ENCODE measurements at places on chromosomes 11 and 22.

GRCh38 chr11:115249061-115249578 is 255.1 kb downstream of the CADM1 start:
- DNase-seq: no peak

DNA sequence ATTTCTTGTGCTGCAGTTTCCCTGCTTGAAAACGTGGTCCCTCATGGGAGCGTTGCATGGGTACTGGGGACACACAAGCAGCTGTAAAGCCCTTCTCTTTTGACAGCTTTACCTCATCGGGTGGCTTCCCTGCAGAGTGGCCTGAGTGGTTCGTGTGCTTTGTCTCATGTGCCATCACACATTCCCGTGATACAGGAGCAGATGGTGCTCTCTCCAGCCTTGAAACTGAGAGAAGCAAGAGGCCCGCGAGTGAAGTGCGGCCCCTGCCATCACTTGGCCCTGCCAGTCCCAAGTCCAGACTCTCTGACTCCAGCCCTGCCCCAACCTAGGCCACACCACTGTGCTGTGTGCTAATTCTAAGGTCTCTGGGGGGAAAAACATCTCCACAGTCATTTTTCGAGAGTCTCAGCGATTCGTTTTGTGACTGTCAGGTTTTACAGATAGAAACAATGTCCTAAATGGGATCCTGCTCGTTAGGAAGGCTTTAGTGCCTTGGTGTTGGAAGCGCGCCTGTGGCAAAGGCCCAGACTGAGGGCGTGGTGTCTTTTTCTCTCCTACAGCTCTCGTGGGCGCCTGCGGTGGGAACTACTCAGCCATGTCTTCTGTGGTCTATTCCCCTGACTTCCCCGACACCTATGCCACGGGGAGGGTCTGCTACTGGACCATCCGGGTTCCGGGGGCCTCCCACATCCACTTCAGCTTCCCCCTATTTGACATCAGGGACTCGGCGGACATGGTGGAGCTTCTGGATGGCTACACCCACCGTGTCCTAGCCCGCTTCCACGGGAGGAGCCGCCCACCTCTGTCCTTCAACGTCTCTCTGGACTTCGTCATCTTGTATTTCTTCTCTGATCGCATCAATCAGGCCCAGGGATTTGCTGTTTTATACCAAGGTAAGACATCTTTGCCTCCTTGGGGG is 64.2 kb downstream of the KREMEN1 start:
- DNase-seq: no peak

- no peak for DNase-seq
Observed at GRCh38 chr11:108035690-108036089, 27.0 kb downstream of the CUL5 start.

DNA sequence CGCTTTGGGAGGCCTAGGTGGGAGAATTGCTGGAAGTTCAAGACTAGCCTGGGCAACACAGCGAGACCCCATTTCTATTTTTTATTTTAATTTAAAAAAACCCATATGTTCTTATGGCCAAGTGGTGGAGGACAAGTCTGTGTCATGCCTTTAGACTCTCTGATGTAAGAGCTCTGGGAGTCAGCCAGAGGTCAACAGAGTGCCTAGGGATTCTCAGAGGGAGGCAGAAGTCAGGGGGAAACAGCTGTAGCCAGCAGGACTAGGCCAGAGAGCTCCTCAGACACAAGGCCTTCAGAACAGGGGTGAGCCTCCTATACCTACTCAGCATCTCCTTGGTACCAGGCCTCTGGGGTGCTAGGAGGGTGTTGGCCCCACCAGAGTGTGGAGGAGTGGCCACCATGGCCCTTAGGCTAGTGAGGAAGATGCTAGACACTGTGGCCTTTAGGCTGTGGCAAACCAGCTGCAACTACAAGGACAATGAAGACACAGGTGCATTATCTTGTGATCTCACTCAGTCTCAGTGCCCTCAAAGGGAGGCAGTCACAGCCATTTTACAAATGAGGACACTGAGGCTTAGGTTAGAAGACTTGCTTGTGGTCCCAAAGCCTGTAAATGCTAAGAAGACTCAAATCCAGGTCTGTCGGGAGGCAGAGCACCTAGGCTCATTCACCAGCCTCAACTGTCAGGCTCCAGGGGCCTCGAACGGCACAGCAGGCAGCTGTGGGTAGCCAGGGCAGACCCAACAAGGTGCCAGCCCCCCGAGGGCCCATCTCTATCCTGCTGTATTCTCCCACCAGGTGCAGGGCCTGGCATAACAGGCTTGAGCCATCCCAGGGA is 5.0 kb downstream of the ZP1 start:
- no peak for DNase-seq

- DNase-seq: no peak
Observed at GRCh38 chr22:49010070-49010863, 817.4 kb downstream of the BRD1 start.

GRCh38 chr11:60844045-60844869 is 2.3 kb downstream of the CCDC86 start:
- DNase-seq: no peak

- no peak for DNase-seq
Observed at GRCh38 chr22:21942407-21943343, 10.0 kb downstream of the PPM1F start.

- DNase-seq: no peak
Observed at GRCh38 chr11:34614344-34615104, 6.4 kb upstream of the EHF start.

DNA sequence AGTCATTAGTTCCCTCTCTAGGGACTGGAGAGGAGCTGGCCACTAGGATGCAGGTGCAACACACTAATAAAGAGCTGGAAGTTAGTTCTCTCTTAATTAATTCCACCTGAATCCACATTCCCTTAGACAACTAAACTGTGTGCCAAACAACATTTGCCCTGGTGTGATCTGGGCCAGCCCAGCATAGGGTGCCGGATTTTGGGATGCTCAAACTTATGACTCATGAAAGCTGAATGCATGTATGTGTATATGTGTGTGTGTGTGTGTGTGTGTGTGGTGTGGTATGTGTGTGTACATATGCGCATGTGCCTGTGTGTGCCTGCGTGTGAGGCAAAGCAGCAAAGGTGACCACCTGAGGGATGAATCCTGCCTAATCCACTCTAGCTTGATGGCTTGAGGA is 110.7 kb downstream of the EHF start:
- no peak for DNase-seq

GRCh38 chr11:112581747-112582146 is 321.1 kb upstream of the PLET1 start:
- no peak for DNase-seq

- DNase-seq: no peak
Observed at GRCh38 chr11:112247201-112247600, 13.5 kb downstream of the PLET1 start.

DNA sequence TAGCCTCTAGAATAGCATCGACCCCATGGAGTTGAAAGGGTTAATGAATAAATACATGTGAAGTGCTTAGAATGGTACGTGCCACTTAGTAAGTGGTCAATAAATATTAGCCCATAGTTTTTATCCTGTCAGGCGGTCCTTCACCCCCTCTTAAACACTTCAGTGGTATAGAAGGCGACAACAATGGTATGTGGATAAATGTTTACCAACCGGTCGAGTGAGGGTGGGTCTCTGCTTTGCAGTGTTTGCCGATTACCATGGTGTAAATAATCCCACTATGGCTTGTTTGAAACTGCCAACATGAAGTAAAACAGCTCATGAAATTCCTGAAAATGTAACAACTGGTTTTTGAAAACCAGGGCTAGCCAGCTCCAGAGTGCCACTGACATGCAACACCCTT is 541.2 kb downstream of the BUD13 start:
- no peak for DNase-seq

DNA sequence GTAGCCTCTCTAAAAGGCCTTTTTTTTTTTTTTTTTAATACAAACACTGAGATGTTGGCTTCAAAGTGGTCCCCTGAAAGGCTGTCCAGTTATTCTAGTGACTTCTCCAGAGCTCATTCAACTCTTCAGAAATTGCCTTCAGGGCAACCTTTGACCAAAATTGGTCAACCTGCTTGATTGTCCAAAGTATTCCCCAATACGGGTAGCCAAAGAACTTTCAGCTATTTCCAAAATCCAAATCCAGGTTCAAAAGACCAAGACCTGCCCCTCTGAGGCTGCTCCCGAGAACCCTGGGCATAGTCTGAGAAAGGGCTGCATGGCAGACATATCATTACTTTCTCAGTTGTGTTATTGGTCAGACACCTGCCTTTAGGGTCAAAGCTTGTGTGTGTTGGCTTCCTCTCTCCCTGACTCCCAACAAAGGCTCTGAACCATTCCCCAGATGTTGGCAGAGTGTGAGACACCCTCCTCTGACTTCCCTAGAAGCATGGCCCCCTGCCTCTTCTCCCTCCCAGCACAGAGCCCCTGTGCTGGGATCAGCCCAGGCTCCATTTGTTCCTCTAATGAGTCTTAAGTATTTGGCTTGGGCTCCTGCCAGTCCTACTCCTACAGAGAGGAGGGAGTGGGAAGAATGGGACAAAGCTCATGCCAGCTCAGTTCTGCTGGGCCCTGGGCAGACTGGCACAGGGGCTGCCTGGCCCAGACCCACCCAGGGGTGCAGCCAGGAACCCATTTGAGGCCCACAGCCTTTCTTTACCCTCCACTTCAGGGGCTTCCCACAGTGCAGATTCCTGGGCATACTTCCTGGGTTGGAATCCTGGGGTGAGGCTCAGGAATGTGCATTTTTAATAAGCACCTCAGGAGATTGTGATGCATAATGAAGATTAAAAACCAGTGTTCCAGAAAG is 30.3 kb downstream of the TNKS1BP1 start:
- no peak for DNase-seq

GRCh38 chr11:65516135-65516968 is 8.5 kb upstream of the SCYL1 start:
- DNase-seq: no peak

GRCh38 chr11:102882389-102883024 is 7.7 kb upstream of the MMP12 start:
- no peak for DNase-seq

GRCh38 chr11:118757876-118758399 is 33.0 kb downstream of the DDX6 start:
- no peak for DNase-seq

GRCh38 chr11:127888386-127888785 is 699.0 kb downstream of the ETS1 start:
- no peak for DNase-seq

DNA sequence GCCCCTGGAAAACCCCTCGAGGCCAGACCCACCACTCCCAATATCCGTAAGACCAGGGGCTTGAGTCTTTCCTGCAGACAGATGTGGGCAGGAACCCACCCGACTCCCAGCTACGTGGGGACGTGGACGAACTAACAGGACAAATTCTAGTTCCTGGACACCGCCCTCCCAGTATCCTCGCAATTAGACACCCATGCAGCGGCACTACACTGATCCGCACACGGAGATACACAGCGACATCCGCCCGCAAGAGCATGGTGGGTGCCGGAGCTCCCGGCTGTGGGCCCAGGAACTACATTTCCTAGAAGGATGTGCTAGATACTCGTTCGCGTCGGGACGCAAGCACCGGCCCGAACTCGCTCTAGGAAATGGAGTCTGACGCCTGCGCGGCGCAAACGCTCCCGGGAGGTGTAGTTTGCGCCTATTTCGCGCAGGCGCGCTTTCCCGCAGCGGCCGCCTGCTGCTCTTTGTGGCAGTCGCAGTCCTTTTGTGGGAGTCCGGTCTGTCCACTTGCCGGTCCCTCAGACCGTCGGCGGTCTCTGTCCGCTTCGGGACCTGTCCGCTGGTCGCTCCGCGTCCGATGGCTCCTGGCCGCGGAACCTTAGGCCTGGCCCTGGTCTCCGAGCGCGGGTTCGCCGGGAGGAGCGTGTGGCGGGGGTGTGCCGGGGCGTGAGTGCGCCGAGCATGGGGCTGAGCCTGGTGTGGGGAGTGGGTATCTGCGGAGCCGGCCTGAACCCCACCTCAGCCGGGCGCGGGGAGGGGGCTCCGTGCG is at the start of gene ZNF74:
ZNF74 (plus strand) TSS at position 447 of the 772 bp plus-strand sequence. CDS start 478 bp downstream, outside the sequence.
- DNase-seq: peak; percentile 71

DNA sequence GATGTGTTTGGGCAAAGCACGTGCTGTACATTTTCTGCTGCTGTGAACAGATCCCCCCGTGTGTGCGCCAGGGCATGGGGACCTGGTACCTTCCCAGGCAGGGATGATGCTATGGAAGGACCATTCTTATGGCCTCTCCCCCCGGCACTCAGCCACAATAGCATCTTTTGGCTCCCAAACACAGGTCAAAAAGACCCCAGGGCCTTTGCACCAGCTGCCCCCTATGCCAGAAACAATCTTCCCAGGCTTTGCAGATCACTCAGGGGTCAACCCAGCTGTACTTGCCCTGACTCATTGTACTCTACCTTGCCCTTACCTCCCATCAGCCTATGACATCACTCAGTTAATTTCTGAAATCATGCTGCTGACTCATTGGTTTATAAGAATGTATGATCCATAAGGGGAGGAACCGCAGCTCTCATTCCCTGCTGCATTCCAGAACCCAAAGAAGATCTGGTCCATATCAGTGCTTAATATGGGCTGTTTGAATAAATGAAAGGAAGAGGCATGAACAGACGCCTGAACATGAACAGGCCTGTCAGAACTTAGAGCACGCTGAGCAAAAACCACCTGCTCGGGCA is 100.7 kb downstream of the CELSR1 start:
- DNase-seq: no peak

DNA sequence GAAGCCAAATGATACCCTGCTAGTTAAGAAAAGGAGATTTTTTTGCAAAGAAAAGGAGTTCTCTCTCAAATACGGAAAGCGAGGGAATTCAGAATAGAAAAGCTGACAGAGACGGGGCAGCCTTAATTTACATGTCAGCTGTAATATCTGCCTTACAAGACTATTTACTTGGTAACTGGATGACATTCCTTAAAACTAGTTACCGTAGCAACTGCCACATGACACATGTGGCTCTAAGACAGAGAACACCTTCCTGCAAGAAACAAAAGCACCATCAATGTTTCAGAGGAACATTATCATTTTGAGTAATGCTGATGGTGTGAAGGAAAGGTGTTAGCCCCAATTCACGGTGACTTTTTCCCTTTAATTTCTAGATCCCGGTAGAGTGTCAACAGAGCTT is 222.1 kb downstream of the LRRC4C start:
- no peak for DNase-seq

- DNase-seq: no peak
Observed at GRCh38 chr22:37063431-37064420, 12.2 kb downstream of the KCTD17 start.

GRCh38 chr11:97614606-97615005 is 1224.8 kb downstream of the JRKL start:
- DNase-seq: no peak

GRCh38 chr11:7604331-7604955 is 68.9 kb downstream of the CYB5R2 start:
- no peak for DNase-seq

DNA sequence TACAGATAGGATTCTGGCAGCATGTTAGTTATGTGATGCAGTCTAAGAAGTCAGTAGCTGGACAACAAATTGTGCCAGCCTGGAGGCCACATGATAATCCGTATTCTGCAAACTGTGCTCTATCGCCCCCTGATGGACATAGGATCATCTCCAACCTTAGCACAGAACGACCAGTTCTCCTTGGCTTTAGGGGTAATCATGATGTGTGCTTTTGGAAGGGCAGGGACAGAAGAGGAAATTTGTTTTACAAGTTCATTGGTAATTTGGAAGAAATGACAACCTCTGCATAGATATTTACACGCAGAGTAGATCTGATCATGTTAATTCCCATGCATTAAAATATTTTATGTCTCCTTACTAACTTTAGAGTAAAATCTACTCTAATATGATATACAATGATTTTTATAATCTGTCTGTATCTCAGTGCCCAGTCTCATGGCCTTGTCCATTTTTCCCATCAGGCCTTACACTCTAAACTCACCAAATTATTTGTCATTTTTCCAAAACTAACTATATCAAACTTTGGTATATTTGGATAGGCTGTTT is 12.1 kb downstream of the OR10D3 start:
- no peak for DNase-seq

- no peak for DNase-seq
Observed at GRCh38 chr11:117121176-117121575, 22.9 kb upstream of the PAFAH1B2 start.

GRCh38 chr11:123404676-123405075 is 25.4 kb upstream of the GRAMD1B start:
- DNase-seq: no peak

Measured in cerebellar nuclear complex (tissue), 1 donor.